ENCODE measurements at places on chromosomes 2 and 18.
A peak's percentile ranks its signal among the peaks of the same experiment; 100 is the strongest.

GRCh38 chr2:227033471-227034148 is 130.4 kb downstream of the COL4A4 start:
- DNase-seq = peak; percentile 12

DNA sequence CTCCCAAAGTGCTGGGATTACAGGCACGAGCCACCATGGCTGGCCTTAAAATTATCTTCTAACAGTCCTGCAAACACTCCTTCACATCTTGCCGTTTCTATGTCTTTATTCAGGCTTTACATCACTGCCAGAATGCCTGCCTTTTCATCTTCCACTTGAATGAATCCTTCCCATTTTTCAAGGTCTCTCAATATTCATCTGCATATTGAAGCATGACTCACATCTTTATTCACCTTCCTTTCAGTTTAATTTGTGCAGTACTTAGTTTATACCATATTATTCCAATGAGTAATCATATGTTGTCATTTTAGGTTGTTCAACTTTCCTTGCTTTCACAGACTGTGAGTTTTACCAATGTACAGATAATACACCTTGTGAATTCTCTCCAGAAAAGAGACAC is 510.1 kb upstream of the PIK3C3 start:
- DNase-seq = no peak

DNA sequence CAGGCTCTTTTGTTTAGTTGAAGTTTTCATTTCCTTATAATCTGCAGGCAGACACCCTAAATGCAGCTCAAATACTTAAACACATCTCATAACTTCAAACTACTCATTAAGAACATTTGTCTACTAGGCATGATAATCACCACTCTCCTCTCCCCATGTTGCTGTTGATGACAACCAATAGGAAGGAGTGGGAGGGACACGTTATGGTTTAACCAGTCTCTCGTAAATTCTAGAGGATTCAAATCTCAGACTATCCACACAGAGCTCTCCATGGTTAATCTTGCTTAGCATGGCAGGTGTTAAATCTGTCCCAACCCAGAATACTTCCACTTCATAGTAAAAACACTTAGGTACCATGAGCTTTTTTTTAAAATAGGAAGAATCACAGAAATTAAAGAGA is 127.4 kb upstream of the AQP4 start:
- DNase-seq = no peak

DNA sequence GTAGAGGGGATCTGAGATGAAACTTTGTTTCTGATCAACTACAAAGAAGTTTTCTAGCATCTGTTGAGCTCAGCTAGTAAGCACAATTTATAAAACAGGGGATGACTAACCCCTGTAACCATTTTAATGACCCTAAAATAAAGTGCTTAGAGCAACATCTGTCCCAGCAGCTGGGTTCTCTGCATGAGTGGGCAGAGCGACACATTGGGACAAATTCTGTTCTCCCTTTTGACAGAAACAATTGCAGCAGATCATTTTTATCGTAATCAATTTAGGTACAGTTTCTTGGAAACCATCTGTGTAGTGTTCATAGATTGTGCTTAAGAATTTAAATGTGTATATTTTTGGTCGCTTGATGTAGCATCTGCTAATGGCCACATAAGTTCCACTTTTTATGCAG is 678.0 kb downstream of the RNF144A start:
- DNase-seq = no peak

DNA sequence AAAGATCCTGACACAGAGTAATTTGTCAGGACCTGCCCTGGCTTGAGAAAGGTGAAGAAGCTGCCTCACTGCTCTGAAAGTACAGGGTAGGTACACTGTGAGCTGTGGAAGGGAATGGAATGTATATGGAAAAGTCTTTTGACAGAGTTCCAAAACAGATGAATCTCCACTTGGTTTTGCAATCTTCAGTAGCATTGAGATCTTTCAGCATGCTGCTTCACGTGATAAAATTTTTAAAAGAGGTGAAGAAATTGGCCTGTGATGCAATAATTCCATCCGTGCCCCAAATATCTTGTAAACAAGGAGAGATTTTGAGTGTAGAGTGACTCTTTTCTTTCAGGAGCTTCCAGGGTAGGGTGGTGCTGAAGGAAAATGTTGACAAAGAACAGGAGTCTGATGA is 123.1 kb downstream of the OSR1 start:
- no peak for DNase-seq

GRCh38 chr18:28112056-28112470 is 64.9 kb downstream of the CDH2 start:
- DNase-seq = no peak

- DNase-seq = no peak
Observed at GRCh38 chr2:26569216-26570082, 71.7 kb downstream of the CIB4 start.

DNA sequence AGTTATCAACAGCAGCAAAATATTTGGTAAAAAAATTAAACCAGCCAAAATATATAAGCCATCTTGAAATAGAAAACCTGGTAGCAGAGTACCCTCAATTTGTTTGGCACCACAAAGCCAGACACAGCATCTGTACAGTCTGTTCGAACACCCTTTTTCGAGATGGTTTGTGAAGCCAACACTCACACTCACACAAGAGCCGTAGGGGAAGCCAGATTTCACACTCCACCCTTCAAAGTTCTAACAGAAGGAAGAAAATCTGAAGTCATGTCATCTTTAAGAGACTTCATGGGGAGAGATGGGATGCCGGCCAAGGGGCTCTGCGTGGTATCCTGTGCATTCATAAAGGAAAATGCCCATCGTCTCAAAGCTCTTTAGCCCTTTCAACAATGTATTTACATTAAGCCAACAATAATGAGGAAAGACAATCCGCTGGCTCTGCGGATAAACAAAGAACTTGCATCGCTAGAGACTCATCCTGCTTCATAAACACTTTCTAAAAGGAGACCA is 451.5 kb upstream of the CHST9 start:
- DNase-seq = no peak

DNA sequence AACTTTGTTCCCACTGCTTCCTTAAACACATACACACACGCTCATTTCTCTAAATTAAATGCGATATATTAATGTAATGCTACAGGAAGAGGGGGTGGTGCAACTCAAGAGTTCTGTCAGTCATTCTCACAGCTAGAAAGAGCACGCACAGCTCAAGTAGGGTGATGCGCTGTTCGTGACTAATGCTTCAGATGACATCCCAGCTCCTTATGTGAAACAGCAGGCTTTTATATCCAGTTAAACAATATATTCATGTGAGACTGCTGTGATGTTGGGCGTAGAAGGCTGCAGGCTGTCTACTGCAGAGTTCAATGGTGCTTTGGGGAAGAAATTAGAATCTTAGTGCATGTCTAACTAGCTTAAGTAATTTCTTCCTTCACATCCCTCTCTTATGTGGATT is 912.6 kb upstream of the FSHR start:
- no peak for DNase-seq

DNA sequence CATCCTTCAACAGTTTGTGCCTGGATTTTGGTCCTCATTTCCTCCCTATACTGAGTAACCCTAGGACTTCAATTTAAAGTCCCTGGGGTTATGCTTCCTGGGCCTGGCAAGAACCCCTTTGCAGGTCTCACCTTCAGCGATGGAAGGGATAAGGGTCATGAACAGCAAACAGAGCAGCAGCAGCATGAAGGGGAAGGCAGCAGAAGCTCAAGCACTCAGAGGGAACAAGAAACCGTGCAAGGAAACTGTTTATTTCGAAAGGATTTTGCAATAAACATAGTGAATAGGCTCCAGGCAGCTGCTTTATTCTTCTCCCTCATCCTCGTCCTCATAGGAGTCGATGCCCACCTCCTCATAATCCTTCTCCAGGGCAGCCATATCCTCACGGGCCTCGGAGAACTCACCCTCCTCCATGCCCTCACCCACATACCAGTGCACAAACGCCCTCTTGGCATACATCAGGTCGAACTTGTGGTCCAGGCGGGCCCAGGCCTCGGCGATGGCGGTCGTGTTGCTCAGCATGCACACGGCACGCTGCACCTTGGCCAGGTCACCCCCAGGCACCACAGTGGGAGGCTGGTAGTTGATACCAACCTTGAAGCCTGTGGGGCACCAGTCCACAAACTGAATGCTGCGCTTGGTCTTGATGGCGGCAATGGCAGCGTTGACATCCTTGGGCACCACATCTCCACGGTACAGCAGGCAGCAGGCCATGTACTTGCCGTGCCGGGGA is 2.8 kb upstream of the TUBA4B start:
- DNase-seq = no peak

GRCh38 chr2:8544786-8545694 is 136.8 kb upstream of the ID2 start:
- peak; percentile 90 for DNase-seq

DNA sequence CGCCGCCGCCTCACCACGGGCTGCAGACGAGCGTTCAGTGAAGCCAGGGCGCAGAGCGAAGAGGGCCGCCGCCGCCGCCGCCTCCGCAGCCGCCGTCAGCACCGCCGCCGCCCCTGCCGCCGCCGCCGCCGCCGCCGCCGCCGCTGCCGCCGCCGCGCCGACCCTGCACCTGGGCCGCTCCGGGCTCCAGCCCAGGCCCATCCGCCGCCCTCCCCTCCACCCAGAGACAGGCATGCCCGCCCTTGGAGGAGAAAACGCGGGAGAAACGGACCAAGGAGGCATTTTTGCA is 3.0 kb downstream of the POU3F3 start:
- no peak for DNase-seq

GRCh38 chr2:52194342-52194741 is 1162.4 kb upstream of the NRXN1 start:
- no peak for DNase-seq

- DNase-seq = no peak
Observed at GRCh38 chr2:63654959-63655358, 66.2 kb downstream of the MDH1 start.

DNA sequence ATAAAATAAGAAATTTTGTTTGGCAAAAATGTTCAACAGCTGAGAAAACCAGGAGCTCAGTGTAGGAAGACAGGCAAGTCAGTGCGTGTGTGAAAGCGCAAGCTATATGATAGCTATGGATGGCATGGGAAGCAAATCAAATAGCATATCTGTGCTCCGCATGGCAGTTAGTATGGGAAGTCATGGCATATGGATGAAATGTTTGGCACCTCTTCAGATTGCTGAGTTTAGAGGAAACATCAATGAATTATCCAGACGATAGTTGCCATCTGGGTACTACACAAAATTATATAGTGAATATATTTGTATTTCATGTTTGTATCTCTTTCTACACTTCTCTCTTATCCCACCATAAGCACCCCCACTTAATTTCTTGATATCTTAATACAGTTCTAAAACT is 85.9 kb upstream of the TWSG1 start:
- DNase-seq = no peak

- DNase-seq = no peak
Observed at GRCh38 chr2:191222952-191223351, 22.3 kb upstream of the MYO1B start.

DNA sequence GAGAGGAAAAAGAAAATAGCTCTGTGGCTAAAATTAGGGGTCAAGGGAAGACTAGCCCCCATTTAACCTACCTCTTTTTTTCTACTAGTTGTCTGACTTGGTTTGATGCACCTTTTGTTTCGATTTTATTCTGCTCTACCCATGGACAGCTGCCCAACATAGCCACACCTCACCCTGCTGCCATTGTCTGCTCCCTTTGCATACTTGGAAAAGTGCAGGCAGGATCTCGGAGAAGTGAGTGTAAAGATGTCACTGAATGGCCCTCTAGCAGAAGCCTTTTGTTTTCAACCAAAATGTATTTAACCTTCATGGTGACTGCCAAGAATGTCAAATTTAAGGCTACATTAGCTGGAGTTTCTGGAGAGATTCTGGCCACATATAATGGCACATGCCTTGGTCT is 62.9 kb downstream of the SETBP1 start:
- no peak for DNase-seq

- no peak for DNase-seq
Observed at GRCh38 chr2:47654790-47655562, 128.0 kb upstream of the MSH6 start.

GRCh38 chr2:54189539-54189938 is 66.5 kb downstream of the TSPYL6 start:
- DNase-seq = no peak

GRCh38 chr2:2842466-2842865 is 511.4 kb upstream of the MYT1L start:
- no peak for DNase-seq

DNA sequence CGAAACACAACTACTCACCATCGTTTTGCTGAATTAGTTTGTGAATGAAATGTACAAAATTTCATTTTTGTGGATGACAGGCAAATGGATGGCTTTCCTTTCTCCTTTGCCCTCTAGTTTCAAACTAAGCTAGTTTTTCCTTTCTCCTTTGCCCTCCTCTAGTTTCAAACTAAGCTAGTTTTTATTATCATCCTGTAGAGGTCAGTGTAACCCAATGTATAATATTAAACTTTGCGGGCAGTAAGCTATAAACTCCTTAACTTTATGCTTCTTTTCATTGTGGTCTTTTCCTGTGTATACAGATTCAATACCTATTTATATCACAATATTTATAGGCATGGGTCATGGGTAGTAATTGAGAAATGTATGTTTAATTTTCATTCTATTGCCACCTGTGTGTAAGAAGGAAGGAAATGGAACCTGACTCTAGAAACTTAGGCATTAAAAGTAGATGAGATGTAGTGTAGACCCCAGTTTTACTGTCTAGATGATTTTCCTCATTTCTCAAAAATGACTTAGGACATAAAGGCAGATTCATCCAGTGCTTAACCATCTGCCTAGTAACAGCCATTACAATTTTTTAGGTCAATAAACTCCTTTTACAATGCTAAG is 58.1 kb downstream of the MAP3K19 start:
- DNase-seq = peak; percentile 36

DNA sequence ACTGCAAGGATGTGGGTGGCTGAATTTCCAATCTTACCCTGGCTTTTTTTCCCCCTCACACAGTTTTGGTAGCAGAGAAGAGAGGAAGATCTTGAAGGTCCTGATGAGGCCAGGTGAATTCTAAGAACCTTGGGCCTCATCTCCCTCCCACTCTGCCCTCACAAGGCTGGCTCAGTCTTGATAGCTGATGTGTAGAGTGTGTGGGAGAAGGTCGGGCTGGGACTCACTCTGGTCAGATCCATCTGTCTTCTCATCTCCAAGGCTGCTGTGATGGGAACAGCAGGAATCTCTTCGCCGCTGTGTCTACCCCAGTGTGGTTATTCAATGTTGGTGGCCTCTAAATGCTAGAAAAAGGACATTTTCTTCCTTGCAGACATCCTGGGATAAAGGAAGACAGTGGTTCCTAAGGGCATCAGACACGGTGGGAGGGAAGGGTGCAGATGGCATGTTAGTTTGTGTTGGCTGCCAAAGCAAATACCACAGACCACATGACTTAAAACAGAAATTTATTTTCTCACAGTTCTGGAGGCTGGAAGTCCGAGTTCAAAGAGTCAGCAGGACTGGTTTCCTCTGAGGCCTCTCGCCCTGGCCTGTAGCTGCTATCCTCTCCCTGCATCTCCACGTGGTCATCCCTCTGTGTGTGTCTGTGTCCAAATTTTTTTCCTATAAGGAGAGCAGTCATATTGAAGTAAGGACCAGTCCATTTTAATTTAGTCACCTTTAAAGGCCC is 37.6 kb upstream of the MGAT4A start:
- DNase-seq = peak; percentile 81

DNA sequence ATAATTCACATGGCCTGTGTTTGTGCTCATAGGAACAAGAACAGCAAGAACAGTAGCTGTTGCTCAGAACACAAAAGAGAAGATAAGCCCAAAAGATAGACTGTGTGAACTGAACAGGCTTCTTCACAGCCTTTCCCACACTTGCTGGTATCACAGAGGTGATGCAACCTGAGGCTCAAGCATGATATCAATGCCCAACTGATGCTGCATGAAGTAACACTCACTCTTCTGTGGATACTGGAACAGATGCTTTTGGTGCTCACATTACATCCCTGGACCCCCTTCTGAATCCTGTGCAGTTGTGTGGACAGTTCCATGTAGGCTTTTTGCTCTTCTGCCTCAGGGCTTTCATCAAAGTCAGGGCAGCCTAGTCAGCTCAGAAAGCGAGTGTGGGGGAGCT is 88.4 kb upstream of the RND3 start:
- no peak for DNase-seq

Measured in Jurkat, Clone E6-1 (cell line).